ENCODE measurements at places on chromosomes 7 and 10.

DNA sequence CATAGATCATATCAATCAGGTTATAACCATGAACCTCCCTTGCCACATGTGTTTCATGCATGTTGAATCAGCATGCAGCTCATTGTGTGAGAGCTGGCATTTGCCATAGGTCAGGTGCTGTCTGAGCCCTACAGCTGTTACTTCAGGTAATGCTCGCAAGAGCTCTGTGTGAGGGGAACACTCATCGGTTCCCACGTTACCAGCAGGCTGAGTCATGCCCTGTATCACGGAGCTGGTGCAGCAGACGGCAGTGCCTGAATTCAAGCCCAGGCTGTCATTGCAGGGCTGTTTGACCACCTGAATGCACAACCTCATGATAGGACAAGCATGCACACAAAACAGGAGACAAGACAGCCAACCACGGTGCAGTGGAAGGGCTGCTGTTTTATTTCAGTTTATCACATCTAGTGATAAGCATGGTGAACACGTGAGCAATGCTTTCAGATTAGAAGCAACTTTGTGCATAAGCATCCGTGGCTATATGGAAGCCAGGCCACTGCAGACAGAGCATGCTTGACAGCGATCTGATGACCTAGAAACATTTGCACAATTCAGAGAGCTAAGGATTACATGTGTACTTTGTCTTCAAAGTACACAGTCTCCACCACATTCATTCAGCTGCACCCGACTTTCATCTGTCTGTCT, 56.4 kb upstream of the PFKP start:
- DNase-seq = no peak

DNA sequence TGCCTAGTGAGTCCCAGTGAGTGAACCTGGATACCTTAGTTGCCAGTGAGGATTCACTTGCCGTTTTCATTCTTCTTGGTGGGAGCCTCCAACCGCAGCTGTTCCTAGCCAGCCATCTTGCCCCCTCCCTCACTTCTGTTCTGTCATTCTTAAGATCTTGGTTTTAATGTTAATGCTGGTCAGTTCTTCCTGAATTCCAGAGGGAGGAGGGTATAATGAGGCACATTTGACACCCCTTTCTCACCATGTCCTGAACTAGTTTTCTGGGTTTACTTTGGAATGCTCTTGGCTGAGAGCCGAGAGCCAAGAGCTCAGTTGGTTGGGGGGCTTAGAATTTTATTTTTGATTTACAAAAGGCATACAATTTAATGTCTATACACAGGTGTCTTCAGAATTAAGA, 78.5 kb upstream of the ADCY1 start:
- no peak for DNase-seq

DNA sequence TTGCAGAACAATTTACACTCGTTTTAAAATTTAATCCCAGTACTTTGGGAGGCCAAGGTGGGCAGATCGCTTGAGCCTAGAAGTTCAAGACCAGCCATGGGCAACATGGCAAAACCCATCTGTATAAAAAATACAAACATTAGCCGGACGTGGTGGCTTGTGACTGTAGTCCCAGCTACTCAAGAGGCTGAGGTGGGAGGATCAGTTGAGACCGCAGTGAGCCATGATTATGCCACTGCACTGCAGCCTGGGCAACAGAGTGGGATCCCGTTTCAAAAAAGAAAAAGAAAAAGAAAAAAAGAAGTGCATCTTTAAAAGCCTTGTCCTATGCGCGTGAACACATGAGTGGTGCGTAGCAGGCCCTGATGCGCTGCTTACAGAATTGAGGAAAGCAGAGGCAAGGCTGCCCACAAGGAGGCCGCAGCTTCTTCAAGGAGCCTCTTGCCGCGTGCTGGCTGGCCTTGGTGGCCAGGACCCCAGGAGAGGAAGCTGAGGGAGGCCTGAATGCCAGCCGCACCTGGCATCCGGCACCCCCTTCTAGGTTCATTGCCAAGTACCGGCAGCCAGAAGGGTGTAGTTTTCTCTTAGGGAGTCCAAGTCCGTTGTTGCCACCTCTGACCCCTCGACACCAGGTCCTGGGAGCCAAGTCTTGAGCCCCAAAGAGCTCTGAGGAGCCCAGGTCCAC, 124.5 kb downstream of the UBE2H start:
- no peak for DNase-seq

- no peak for DNase-seq
Observed at GRCh38 chr7:122790591-122790990, 87.9 kb upstream of the RNF148 start.
